ACHN (cell line): ENCODE measurements at places on chromosomes 1 and 21.

GRCh38 chr1:70855203-70855602 lies 192.4 kb downstream of the PTGER3 start:
- no peak for DNase-seq

GRCh38 chr1:20720631-20721091 lies 2.9 kb upstream of the KIF17 start:
- no peak for DNase-seq

GRCh38 chr21:45413922-45414321 lies 9.0 kb downstream of the COL18A1 start:
- DNase-seq, result no peak

- DNase-seq, result peak; percentile 18
These were observed 847 bp downstream of the PSMD4 start for GRCh38 chr1:151255381-151255780.

DNA sequence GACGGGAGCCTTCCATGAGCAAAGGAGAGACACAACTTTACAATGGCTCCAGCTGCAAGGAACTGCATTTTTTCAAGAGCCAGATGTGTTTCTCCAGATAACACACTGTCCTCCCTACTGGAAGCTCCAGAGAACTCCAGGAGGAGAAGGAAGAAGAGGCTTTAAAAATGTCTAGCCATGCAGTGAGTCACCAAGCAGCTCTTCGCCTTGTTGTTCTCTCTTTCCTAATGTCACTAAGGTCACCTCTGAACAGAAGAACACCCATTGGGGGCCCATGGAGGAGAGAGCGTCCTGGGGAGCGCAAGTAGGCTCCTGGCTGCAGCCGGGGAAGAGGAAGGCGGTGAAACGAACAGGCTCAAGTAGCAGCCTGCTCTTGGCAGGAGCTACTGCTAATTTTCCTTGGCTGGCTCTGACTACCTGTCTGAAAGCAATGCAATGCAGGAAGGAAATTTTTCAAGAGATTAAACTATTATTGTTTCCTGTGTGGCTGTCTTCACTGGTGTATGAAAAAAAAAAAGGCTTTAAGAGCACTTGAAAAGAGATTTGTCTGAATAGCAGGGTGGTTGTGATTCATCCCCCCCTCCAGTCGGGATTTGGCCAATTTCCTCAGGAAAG lies 321.9 kb downstream of the SETD4 start:
- DNase-seq, result no peak
